ENCODE measurements at places on chromosomes 11 and 22.

GRCh38 chr22:23970201-23970641 lies 3.5 kb downstream of the DDTL start:
- DNase-seq, result no peak

- no peak for DNase-seq
These were observed 20.5 kb upstream of the SCGB1A1 start for GRCh38 chr11:62398011-62398994.

GRCh38 chr11:27296497-27296896 lies 66.5 kb downstream of the CCDC34 start:
- DNase-seq, result no peak

- no peak for DNase-seq
These were observed 31.6 kb downstream of the OR10A6 start for GRCh38 chr11:7899418-7899817.

- no peak for DNase-seq
These were observed 460 bp downstream of the ZC3H12C start for GRCh38 chr11:110093407-110094297.

GRCh38 chr11:7617032-7617431 lies 56.3 kb downstream of the CYB5R2 start:
- no peak for DNase-seq

GRCh38 chr11:16015741-16016467 lies 340.4 kb downstream of the SOX6 start:
- DNase-seq, result no peak

GRCh38 chr11:124536520-124536919 lies 6.9 kb downstream of the OR8B12 start:
- DNase-seq, result no peak

DNA sequence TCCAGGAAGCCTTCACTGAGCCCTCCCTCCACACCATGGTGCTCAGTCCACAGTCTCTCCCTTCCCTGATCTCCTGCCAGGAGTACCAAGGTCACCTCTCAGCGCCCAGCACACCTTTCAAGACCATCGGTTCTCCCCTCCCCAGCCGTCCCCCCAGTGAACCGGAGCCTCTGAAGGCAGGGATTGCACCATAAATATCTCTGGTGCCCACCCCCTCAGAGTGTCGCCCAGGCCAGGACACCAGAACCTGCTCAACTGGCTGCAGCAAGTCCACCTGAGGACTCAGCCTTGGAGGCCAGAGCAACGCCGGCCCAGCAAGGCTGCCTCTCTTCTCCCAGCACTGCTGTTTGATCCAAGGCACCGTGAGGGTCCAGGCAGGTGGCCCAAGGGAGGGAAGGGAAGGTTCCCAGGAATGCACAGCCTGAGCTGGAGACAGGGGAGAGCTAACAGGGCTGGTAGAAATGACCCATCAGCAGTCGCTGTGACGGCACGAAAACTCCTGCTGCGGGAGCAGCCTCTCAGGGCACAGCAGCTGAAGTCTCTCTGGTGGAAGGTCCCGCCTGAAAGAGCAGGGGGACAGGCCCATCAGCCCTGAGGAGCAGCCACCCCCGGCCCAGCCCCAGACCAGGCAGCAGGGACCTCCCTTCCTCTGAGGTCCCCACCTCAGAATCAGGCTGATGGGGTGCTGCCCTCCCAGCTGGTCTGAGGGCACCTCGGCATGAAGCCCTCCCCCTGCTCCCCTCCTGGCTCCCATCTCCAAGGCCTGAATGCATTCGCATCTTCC lies 80.3 kb downstream of the BUD13 start:
- no peak for DNase-seq

GRCh38 chr11:22444076-22444475 lies 105.9 kb downstream of the SLC17A6 start:
- no peak for DNase-seq

- DNase-seq, result no peak
These were observed at the start of gene HTR3B for GRCh38 chr11:113904379-113905101. TSS of gene HTR3B (plus strand) at chr11:113904796. CDS start at chr11:113904934, 138 bp downstream.

DNA sequence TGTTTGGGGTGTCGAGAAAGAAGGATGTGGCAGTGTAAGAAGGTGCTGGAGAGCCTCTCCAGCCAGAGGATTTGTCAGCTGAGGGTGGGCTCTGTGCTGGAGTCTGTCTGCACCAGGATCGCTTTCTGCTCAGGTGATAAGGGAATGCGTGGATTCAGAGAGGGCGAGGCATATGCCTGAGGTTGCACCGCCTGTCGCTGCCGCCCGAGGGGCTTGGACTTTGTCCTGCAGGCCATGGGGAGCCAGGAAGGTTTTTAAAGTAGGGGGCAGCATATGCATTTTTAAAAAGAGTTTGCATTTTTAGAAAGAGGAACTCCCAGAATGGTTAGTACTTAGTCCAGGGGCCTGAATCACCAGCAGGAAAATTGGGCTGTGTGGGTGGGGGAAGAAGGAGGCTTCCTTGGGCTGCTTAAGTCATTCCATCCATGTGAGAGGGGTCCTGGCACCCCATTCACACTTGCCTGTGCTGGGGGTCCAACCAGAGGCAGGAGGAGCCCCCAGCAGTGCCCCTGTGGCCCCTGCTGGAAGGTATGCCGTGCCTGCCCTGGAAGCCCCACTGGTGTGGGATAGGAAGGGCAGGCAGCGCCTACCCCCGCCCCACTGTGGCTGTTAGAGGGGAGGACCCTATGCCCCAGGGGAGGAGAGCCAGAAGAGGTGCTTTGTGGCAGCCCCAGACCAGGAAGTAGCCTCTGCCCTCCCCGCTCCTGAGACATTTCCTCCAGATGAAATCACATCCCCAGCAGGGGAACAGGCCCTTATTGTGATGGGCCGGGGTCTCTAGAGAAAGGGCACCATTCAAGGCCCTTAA lies 35.8 kb upstream of the MYRF start:
- no peak for DNase-seq

DNA sequence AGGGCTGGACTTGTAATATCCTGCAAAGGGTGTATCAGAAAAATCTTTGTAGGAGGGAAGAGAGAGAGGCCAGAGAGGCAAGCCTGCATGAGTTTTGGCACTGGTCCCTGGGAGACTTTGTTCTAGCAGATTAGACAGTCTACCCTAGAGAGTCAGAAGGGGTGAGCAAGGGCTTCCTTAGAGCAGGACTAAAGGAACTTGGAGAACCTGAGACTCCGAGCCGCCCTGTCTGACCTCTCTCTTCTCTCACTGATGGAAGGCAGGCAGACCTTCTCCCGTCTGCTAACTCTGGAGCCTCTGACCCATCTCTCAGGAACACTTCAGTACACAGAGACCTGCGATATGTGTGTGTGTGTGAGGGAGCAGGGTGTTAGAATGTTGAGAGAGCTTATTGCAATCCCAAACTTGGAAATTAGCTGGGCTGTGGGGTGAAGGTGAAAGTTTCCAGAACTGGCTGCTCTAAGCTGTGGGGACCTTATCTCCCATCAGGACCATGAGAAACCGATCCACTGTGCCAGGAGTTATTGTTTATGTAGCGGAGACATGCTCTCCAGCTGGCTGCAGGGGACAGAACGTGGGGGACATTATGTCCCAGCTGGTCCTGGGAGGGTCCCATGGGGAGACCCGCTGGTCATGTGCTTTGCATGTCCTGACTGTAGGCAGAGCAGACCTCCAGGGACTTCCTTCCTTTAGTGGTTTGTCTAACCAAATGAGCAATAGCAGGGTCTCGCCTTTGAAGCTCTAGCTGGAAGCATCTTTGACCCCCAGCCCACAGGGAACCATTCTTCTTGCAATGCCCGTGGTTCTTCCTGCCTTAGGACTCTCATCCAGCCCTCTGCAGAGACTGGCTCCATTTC lies 51.1 kb downstream of the TIMP3 start:
- peak; percentile 40 for DNase-seq

DNA sequence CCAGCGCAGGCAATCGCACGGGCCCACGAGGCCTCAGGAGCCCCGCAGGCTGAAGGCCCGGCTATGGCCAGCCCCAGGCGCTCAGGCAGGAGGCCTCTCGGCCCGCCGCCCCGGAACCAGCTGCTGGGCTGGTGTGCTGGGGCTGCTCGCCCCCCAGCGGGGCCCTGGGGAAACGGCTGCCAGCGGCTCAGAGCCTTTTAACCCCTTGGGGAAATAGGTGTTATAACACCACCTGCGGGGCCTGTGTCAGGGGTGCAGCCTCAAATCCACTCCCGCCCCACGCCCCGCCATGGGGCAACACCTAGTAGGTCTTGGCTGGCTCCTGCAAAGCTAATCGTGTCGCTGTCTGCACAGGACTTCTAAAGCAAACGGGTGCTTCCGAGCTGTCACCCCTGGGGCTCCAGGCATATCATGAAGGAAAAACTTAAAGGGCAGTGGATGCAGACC lies 237.4 kb downstream of the TTC28 start:
- DNase-seq, result no peak

GRCh38 chr11:69377029-69377952 lies 83.3 kb downstream of the MYEOV start:
- no peak for DNase-seq

- DNase-seq, result no peak
These were observed 4.2 kb upstream of the MPEG1 start for GRCh38 chr11:59216641-59217564.

- no peak for DNase-seq
These were observed 792.0 kb downstream of the KCNA4 start for GRCh38 chr11:29224739-29225384.

- DNase-seq, result no peak
These were observed 47.6 kb downstream of the LIF start for GRCh38 chr22:30198921-30199320.

DNA sequence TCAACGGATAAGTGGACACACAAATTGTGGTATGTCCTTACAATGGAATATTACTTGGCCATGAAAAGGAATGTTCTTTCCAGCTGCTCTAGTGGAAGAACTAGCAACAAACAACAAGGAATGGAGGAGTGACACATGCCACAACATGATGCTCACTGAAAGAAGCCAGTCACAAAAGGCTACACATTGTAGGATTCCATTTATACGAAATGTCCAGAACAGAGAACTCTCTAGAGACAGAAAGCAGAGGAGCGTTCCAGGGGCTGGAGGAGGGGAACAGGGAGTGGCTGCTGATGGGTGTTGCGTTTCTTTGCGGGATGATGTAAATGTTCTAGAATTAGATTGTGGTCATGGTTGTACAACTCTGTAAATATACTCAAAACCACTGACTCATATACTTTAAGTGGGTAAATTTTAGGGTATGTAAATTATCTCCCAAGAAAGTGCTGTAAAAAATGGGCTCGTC lies 32.4 kb upstream of the PDGFB start:
- DNase-seq, result no peak

DNA sequence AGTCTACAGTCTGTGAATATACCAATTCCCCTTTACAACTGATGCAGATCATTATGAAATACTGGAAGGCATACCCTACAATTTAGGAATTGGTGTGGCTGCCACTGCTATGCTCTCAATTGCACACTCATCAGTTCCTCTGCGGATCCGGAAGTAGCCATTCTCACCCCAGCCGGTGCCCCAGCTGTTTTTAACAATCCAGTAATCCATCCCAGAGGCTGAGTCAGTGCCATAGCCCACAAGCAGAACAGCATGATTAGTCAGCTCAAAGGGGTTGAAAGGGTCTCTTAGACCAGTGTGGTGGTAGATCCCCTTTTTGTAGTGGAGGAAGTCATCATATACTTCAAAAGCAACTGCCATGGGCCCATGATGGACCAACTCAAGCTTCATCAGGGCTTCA lies 43.6 kb downstream of the CTSC start:
- DNase-seq, result no peak

- no peak for DNase-seq
These were observed 69.2 kb downstream of the SYT13 start for GRCh38 chr11:45216901-45217300.

DNA sequence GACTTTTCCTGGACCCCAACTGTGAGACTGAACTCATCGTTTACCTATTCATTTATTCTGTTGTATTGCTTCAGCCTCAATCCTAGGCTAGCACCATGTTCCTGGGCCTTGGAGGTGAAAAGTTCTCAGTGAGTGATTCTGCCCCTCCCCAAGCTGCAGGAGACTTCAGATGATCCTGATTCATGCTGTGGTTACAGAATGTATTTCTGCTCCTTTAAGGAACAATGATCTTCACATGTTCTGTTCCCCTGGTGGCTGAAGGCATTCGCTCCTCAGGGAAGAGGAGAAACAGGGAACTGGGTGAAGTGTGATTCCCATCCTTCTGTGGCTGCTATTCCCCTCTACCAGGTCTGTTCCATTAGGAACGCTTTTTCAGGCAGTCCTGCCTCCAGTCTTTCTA lies 2.4 kb downstream of the OR52E1 start:
- DNase-seq, result no peak

DNA sequence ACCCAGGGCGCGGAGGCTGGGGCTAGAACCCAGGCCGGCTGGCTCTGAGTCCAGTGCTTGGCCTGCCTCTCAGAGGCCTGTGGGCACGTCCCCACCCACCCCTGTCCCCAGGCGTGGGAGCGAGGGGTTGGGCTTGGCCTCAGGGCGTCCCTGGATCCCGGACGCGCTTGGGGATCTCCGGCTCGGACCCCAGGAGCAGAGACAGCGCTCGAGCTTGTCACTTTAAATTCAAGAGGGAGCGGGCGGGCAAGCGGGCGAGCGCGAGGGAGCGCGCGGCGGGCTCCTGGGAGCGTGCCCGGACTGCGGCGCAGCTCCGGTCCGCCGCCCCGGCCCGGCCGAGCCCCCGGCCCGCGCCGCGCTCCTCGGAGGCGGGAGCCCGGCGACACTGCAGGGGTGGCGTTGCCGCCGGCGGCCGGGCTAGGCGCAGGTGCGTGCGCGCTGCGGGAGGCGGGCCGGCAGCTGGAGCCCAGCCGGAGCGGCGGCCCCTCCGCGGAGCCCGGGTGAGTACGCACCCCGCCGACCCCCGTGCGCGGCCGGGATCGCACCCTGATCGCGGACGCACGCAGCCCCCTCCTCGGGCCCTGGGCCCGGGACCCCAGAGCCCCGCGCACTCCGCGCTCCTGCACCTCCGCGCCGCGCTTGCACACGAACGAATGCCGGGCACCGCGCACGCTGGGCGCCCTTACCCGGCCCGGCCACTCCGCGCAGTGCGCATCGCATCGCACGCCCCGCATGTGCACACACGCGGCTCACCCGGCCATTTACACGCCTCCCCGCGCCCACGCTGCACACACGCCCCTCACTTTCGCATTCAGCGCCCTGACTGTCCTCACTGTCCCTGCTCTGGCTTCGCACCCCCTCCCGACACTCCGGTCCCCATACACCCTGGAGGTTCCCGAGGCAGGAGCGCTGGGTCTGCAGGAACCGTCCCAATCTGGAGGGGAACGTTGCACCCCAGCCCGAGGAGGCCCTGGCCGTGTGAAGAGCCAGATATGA lies at the start of gene SYT12:
TSS of gene SYT12 (plus strand) at position 174 of the 996 bp plus-strand sequence. CDS start 7,011 bp downstream, outside the sequence.
- no peak for DNase-seq

DNA sequence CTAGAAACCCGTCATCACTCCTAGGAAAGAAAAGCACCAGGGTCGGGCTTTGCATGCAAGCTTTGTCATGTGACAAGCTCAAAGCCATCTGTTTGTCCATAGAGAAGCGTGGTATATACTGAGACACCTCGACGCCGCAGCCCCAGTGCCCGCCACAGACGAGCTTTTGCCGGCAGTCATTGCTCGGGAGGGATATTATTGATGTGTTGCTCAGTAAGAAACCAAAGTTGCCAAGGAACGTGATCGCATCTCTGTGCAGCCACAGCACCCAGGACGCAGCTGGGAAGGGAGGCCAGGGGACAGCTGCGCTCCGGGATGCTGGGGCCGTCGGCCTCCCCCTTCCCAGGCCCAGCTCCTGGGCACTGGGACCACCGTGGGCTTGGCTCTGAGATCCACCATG lies 89.5 kb upstream of the KCNQ1OT1 start:
- no peak for DNase-seq

GRCh38 chr11:8361206-8361605 lies 97.5 kb upstream of the LMO1 start:
- no peak for DNase-seq
